ENCODE measurements at places on chromosomes 2 and 18.

GRCh38 chr2:52336951-52337350, 1305.0 kb upstream of the NRXN1 start:
- DNase-seq: no peak

DNA sequence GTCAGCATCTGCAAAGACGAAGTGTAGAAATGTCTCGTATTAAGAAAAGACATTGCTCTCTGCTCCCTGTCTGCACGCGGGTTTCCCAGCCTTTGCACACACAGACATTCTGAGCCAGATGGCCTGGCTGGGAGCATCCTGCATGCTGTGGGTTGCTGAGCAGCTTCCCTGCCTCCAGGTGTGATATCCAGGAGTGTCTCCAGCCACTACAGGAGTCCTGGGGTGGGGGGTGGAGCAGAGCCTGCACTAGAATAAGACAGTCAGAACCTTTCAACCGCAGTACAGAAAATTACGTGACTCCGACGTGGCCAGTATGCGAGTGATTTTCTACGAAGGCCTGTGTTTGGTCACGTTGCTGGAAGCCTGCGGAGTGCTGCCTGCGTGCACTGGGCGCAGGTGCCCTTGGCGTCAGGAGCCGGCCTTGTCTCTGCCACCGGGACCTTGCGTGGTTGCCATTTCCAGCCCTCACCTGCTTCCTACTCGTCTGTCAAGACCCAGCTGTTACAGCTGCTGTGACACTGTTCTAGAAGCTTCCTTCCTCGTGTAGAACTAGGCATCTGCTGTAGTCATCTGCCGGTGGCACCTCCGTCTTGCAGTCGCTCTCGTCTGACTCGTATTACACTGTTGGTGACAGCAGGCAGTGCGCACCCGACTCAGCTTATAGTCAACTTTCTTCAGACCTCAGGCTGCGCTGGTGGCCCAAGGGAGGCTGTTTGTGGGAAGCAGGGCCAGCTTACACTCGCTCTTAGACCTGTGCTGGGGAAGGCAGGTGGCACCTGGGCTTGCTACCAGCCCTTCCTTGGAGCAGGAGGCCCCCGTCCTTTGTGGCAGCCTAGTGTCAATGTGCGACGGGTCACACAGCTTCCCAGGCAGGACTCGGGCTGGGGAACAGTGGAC, 11.2 kb downstream of the CTDP1 start:
- no peak for DNase-seq

GRCh38 chr2:200216310-200216709, 90.2 kb upstream of the SPATS2L start:
- no peak for DNase-seq

- no peak for DNase-seq
Observed at GRCh38 chr18:42183746-42184145, 228.7 kb downstream of the PIK3C3 start.

DNA sequence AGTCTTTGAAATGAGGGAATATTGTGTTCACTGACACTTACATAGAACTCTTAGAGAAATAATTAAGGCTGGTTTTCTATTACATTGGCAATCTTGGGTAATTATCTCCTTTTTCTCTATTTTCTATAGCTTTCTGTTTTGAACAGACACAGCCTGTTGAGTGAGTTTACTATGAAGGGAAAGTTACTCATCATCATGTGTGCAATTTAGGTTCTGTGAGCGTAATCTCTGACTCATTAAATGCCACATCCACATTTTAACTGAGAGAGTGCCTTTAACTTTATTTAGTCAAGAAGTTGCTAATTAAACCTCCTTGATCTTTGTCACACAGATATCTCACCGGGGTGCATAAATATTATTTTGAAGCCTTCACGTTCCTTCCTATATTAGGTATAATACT, 174.0 kb upstream of the SLC8A1 start:
- DNase-seq: no peak

DNA sequence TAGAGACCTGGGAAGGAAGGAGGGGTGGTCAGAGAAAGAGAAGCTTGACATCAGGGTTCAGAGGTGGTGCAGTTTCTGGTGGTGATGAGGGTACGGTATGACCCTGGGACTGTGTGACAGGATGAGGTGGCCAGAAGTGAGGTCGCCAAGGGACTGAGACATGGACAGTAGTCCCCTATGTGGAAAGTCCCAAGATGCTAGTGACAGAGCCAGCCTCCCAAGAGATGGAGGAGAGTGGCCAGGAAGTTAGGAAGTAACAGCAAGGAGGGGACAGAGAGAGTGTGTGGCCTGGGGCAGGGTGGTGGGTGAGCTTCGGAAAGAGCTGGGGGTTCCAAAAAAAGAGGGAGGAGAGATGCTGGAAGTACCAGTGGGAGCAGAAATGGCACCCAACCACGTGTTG, 66.0 kb downstream of the SMAD7 start:
- DNase-seq: no peak
